Fibroblast of the conjunctiva (primary cell): ENCODE measurements at places on chromosomes 3 and 15.
A peak's percentile ranks its signal among the peaks of the same experiment; 100 is the strongest.

- no peak for DNase-seq
Measured at GRCh38 chr15:31212326-31213080, 111.0 kb upstream of the TRPM1 start.

DNA sequence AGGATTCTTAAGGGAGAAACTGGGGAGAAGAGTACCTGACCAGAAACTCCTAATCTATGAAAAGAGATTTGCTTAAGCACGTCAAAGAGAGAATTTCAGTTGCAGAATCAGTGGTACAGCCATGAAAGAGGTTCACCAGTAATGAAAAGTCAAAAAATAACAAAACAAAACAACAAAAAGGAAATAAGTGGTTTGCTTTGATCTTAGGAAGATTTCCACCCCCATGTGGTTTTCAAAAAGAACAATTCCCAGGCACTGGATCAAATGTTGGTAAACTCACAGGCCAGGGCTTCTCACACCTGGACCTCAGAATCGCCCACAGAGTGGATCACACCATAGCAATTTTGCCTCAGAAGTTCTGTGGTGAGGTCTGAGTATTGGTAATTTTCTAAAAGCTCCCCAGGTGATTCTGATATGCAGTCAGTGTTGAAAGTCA lies 67.5 kb downstream of the TMEM39A start:
- DNase-seq = no peak

DNA sequence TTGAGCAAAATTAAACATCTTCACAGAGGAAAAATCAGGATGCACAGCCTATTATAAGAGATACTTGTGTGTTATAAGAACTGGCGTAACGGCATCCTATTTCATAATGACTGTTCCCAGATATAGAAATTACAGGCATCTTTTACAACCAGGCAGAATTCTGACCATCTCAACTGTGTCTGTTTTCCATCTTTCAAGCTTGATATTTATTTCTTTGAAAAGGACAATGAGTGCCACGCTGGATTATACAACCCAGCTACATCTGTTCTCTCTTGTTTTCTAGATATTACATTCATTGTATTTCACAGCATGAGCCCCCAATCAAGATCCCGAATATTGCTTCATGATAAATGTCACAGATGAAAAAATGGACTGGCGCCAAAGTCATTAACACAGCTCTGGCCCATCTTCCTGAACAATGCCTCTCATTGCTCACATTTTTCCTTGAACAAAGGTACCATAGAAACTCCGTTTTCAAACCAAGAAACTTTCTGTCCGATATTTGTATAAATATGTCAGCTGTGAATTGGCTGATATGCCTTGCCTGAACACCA lies 420.6 kb downstream of the TBL1XR1 start:
- no peak for DNase-seq

- DNase-seq = no peak
Measured at GRCh38 chr3:71513081-71513480, 70.4 kb downstream of the FOXP1 start.

- DNase-seq = no peak
Measured at GRCh38 chr3:41304593-41304992, 105.3 kb downstream of the CTNNB1 start.

DNA sequence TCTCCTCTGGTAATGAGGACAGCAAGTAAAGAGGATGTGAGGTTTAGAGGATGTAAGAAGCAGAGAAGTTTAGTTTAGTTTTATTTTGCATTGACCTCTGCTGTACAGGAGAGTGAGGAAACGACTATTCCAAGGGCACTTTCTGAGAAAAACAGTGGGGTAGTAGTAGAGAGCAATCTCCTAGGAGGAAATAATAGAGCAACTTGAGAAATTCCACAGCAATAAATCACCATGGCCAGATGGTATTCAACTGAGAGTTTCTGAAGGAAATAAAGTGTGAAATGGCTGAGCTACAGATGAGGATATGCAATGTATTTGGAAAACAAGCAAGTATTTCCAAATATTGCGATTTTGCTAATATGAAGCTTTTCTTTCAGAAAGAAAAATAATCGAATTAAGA lies 118.9 kb downstream of the DPH6 start:
- DNase-seq = peak; percentile 62

DNA sequence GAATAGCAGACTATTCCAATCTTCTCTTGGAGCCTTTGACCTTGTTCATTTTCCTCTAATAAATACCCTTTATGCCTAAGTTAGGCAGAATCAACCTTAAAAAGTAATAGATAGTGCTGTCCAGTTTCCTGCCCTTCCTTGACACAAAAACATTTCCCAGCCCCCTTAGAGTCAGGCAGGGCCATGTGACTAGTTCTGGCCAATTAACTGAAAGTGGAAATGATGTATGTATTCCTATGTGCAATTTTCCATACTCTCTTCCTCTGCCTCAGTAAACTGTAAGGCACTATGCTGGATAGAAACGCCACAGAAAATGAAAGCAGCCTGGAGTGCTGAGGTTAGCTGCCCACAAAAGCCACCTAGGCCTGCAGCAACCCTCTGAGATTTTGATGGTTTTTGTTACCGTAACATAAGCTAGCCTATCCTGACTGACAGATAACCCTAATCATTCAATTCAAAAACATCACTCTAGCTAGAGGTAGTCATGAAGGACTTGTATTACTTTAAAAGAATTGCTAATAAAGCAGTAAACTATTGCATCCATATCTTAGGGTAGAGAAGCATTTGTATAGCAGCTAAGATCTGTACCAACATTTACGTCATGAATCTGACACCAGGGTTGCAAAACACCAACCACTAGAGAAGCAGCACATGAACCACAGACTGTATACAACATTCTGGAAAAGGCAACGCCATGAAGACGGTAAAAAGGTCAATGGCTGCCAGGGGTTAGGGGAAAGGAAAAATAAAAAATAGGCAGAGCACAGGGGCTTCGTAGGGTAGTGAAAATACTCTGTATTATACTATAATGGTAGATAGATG lies 112.9 kb downstream of the ULK4 start:
- DNase-seq = no peak

- DNase-seq = no peak
Measured at GRCh38 chr3:15804553-15805095, 6.8 kb upstream of the ANKRD28 start.

GRCh38 chr15:58355382-58355971 lies 76.3 kb upstream of the LIPC start:
- DNase-seq = no peak

GRCh38 chr15:71146580-71146982 lies 31.3 kb downstream of the THSD4 start:
- no peak for DNase-seq

DNA sequence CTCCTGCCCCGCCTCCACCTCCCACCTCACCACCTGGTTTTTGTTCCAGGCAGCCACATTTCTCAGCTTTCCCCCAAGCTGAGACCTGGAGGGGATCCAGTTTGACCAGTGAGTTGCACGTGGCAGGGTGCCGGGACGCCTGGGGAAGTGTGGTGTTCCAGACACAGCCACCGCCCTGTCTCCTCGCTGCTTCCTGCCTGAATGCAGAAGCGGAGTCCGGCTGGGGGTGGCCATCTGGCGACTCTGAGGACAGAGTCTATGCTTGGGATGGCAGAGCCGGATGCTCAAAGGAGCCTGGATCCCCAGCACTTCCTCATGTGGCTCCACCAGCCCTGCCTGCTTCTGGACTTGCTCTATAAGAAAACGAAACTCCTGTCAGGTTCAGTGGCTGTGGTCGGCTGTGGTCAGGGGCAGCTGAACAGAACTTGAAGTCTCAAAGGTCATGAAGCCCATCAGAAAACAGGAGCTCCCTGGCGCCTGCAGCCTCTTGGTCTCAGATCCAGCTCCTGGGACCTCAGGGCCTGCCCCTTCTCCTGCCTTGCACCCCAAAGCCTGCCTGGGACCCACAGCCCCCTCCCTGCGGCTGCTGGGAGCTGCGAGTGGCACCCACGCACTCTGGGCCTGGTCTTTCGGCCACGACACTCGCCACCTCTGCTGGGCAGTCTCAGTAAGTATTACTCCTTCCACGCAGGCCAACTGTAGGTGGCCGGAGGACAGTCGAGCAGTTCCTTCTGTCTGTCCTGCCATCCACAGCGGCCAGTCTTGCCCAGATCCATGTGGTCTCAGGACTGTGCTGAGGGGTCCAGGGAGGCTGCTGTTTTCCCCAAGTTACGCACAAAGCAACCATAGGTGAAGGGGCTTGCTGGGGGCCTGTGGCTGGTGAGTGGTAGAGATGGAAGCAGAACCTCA lies 112.8 kb upstream of the MEF2A start:
- DNase-seq = no peak

DNA sequence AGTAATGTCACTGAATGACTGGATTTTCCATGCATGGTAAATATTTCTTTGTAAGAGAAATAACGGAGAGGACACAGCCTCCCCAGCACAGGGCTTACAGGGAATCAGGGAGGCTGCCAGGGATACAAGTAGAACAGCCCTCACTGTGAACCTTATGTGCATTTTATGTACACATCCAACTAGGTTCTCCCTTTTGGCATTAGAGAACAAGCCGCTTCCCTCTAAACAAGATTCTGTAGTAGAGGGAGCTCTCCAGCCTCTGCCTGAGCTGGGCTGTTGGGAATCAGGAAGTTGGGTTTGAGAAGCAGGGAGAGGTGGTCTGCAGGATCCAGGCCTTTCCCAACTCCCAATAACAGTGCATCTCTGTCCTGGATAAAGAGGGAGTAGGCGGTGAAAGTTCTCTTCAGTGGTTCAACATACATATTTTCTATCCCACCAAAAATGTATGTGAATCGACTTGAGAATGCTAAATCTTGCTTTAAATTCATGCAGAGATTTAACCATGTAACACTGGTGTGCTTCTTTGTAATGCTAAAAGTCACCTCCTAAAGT lies 83.7 kb downstream of the ARNT2 start:
- DNase-seq = no peak

GRCh38 chr3:172268868-172269267 lies 179.4 kb downstream of the GHSR start:
- no peak for DNase-seq

GRCh38 chr3:101300073-101300472 lies 20.3 kb downstream of the IMPG2 start:
- DNase-seq = no peak

- DNase-seq = no peak
Measured at GRCh38 chr3:30146978-30147377, 459.4 kb upstream of the TGFBR2 start.

DNA sequence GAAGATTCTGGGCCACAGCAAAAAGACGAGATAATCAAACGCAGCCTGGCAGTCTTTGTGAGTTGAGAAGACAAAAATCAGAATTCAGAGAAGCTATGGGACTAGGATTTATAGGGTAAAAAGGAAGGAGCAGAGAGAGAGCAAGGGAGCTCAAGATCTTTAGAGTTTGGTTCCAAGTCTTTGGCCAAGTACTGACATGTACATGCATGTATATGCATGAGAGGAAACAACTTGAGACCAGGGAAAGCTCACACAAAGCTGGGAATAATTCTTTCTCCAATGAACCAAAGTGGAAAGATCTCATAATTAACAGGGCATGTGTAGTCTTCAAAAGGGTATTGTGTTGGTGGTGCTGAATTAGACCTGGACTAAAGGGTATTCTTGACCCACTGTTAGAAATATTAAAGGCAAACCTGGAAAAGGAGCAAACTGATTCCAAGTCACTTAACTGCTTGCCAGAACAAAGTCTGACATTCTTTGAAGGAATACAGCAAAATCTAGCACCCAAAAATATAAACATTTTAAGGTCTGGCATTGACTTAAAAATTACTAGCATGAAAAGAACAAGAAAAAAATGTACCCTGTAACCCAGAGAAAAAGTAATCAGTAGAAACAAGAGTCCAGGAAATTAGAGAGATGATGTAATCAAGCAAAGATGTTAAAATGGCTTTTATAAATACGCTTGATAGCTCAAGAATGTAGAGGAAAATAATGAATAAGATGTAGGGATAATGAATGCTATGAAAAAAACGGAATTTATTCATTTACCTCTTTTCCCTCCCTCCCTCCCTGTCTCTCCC lies 226.0 kb upstream of the CGNL1 start:
- no peak for DNase-seq

DNA sequence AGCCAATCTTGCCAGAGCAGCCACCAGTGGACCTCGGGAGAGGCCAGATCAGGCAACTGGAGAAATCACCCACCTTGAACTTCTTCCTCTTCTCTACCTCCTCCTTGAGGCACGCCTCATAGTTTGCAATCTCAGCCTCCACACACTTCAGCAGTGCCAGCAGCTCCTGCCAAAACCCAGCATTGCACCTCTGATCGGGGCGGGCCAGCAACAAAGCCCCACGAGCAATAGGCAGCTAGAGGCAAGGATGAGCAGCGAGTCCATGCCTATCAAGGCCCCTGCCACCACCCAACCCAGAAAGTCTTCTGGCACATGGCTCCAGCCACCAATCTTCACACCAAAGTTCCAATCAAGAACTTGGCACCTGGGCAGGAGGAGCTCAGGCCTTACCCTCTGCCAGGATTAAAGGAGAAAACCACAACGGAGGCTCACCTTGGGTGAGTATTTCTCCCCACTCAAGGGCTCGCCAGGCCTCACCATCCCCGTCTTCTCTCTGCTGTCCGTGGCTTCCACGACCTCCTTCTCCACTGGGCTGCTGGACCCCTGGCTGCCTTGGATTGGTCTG lies 42.1 kb downstream of the SEMA3G start:
- no peak for DNase-seq

DNA sequence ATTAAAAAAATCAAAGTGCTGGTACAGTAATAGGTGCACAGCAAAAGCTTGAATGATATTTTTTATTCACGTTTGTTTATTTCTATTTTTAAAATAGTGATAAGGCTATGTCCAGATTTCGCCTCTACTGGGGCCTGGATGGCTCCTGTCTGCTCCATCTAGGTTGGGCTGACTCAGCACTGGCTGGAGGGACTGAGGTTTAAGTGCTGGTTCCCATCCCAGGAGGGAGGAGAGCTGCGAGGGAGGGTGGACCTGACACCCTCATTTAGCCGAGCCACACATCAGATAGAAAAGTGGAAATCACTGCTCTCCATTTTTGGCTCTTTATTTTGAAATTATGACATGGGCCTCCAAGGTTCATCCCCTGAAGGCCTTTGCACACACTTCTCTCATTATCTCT lies 95.4 kb upstream of the AGBL1 start:
- no peak for DNase-seq

- no peak for DNase-seq
Measured at GRCh38 chr3:183638101-183638852, 2.9 kb downstream of the KLHL24 start.

DNA sequence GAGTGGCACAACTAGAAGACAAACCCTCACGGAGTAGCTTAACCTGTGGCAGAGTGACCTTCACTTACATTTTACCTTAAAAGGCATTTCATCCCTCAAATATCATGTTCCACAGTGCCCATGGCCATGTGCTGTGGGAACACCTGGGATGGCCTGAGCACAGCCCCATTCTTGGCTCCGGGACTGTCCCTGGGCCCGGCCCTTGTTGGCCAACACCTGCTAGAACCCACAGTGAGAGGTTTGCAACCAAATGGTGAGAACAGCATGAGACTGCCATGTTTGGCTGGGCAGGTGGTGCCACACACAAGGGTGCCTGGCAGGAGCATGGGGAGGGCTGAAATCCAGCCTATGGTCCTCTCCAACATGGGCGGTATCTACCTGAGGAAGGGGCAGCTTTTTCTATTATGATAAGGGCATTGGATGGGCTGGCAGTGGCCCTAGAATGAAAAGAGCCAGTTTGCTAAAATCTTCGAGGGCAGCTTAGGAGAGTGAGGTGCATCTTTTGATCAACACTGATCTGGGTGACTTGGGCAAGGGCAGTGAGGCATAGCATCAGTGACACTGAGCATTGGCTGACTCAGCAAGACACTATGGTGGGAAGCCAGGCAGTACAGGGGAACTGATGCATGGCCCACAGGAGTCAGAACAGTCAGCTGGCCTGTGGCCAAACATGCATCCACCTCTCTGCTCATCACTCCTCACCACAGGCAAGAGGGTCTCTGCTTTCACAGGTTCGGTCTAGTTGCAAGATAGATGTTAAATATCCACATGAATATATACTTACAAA lies 53.9 kb downstream of the SYNM start:
- DNase-seq = no peak

GRCh38 chr3:170899455-170899854 lies 9.0 kb downstream of the EIF5A2 start:
- DNase-seq = no peak
